ENCODE measurements at places on chromosomes 2 and 18.
A peak's percentile ranks its signal among the peaks of the same experiment; 100 is the strongest.

DNA sequence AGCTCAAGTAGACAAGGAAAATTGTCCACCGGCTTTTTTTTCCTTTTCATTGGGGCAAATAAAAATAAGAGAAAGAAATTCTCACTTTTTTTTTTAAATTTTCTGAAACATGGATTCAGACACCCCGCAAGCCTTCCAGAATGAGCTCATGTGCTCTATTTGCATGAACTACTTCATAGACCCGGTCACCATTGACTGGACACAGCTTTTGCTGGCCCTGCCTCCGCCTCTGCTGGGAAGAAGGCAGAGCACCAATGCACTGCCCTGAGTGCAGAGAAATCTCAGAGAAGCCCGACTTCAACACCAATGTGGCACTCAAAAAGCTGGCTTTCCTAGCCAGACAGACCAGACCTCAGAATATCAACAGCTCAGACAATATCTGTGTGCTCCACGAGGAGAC lies 30.2 kb upstream of the TRIM43B start:
- ATAC-seq = no peak

- peak; percentile 48 for ATAC-seq
These were observed 5.6 kb downstream of the RAX start for GRCh38 chr18:59267503-59268126.

DNA sequence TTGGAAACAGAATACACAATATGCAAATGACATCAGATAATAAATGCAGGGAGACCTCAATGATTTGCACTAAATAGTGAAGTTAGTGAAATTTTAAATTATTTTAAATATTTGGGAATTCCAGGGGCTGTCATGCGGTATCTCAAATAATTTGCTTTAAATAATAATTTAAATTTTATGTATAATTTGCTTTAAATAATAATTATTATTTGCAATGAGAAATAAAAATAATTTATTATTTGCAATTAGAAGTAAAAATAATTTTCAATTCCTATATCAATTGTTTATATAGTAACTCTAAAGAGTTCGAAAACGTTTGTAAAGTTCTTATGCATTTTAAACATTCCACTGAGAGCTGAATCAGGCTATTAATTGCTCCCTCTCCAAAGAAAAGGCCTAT lies 226.4 kb downstream of the ZBTB7C start:
- no peak for ATAC-seq

DNA sequence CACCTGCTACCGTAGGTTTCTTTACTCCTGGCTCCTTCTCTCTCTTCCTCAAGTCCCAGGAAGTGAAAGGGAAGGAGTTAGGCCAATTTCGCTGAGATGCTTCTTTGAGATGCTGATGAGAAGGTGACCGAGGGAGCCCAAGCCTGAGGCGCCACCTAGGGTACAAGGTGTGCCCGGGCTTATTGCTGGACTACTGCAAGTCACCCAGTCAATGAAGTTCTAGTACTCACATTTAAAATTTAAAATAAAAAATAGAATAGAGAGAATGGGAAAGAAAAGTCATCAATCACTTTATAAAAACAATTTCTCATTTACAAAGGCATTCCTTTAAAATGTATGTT lies 45.3 kb downstream of the ACAA2 start:
- peak; percentile 82 for ATAC-seq

GRCh38 chr2:27596627-27597026 lies 13.8 kb downstream of the ZNF512 start:
- no peak for ATAC-seq

- ATAC-seq = no peak
These were observed 274.3 kb upstream of the TRIB2 start for GRCh38 chr2:12442476-12442847.

DNA sequence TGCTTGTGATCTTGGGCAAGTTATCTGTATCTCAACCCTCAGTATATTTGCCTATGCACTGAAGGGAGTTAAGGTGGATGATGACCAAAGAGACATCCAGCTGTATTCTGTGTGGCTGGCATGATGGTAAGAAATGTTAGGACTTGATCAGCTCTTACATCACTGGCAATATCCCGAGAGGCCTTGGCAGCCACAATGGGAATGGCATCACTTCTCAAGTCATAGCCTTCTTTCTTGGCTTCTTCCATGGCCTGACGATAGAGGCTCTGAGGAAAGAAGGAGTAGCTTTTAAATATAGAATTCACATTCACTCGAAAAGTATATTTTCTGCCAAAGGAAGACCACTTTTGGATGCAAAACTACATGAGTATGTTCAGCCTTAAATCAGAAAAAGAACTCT lies 113.5 kb downstream of the NEB start:
- no peak for ATAC-seq

DNA sequence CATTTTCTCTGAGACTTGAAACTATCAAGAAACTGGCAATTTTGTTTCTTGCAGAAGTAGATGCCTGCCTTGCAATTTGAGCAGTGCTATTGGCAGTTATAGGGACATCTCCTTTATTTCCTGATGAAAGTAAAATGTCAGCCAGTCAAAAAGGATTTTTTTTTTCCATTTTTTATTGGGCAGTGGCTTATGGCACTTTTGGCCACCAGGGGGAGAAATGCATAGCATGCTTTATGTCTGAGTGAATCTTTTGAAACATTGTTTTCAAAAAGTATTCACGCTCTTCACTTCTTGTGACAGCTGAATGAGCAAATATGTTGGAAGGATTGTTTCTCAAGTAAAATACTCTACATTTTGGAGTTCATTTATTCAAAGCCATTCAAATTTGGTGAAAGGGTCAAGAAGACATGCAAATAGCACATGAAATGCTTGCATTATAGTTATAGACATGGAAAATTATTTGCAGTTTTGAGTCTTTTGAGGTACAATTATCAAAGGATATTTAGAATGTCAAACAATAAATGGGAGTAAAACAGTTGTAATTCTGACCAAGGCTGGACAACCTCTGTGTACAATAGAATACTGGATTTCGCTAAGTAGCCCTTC lies 491.0 kb downstream of the CDH2 start:
- ATAC-seq = peak; percentile 63

DNA sequence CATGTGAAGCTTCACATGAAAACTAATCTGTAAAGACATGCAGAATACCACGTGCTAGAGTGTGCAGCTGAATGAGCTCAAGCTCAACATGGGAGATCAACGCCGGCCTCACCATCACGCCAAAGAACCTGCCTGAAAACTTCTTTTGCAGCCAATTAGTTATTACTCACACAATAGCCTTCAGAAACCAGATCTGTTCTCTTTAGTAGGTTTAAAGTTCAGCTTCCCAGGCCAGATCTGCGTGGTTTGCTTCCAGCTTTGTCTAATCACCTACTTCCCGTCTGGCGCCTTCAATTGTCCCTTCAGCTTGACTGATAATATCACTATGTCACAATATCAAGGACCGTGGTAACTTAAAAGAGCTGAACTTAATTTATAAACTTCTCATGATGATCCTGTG lies 68.0 kb upstream of the ZNF236 start:
- no peak for ATAC-seq

- ATAC-seq = no peak
These were observed 141.0 kb downstream of the PHLPP1 start for GRCh38 chr18:62856294-62856693.

- ATAC-seq = no peak
These were observed 295 bp downstream of the GAREM1 start for GRCh38 chr18:32470460-32470713.

GRCh38 chr2:127421871-127422558 lies 3.8 kb downstream of the PROC start:
- no peak for ATAC-seq

- ATAC-seq = peak; percentile 95
These were observed 223.6 kb upstream of the EPAS1 start for GRCh38 chr2:46073540-46074046.

- no peak for ATAC-seq
These were observed 117.7 kb downstream of the C1D start for GRCh38 chr2:67945056-67945455.

DNA sequence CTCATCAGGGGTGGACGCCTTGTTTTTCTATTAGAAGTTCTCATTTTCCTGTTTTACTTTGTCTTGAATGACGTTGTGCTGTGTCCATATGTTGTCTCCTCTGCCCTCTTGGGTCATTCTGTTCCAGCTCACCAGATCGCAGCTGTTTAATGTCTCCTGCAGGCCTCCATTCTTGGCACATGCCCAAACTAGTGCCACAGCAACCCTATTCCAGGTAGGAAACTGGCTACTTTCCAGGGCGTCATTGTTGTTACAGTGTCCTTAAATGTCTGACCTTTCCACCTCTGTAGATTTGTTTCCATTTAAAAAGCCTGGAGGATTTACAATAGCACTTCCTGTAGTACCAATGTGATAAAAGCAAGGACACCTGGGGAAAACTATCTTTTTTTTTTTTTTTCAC lies 500.7 kb downstream of the METTL4 start:
- no peak for ATAC-seq

DNA sequence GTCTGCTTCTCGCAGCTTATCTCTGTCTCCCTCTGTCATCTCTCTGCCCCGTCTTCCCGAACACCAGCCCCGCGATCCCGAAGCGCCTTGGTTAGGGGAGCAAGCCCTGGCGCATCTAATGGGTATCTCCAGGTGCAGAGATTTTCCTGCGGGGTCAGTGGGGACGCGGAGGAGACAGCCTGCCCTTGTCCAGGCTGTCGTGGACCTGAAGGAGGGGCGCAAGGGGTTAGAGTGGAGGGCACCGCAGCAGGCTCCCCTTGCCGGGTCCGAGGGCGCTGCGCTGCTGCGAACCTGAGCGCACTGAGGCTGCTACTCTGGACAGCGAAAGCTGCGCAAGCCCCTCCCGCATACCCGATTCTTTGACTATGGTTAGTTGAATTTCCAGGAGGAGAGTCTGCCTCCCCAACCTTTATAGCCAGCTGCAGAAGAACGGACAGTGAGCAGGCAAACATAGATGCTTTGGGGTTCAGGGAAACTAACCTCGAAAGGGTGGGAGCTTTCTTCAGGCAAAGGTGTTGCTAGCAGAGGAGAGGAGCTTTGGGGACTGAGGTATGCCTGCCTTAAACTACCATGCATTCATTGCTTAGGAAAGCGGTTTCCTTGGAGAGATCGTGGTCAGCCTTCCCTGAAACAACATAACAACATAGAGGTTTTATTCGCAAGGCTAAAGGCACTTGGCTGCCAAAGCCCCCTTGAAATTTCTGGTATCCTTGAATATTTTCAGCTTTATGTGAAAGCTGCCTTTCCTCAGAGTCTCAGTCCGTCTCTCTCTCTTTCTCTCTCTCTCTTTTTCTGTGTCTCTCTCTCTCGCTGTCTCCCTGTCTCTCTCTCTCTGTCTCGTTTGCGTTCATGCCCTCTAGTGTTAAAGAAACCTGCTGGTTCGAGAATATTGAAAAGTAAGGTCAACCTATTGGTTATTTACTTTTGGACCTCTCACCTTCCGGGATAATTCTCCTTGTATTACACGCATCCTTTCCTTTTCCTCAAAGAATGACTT lies 1.6 kb downstream of the GALNT13 start:
- ATAC-seq = peak; percentile 20

GRCh38 chr18:1047406-1047805 lies 142.7 kb downstream of the ADCYAP1 start:
- no peak for ATAC-seq

DNA sequence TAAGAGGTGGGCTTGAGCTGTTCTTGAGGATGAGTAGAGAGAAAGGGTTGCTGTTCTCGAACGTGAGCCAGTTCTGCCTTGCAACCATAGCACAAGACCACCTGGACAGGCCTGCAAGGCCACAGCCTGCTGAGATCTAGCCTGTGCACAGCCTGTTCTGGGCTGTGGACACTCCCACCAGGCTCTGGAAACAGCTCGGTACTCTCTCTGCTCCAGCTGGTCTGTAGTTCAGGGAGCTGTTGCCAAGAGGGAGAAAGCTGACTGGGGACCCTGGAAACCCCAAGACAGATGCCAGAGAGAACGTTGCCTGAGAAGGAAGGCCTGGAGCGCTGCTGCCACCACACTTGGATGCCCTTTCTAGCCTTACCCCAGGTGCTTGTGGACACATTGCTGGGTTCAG lies 69.8 kb downstream of the CTIF start:
- no peak for ATAC-seq

Data from SK-N-SH treated with all-trans-retinoic acid at 6 μM for 48 hours (cell line).